ENCODE measurements at places on chromosomes 1 and 21.

DNA sequence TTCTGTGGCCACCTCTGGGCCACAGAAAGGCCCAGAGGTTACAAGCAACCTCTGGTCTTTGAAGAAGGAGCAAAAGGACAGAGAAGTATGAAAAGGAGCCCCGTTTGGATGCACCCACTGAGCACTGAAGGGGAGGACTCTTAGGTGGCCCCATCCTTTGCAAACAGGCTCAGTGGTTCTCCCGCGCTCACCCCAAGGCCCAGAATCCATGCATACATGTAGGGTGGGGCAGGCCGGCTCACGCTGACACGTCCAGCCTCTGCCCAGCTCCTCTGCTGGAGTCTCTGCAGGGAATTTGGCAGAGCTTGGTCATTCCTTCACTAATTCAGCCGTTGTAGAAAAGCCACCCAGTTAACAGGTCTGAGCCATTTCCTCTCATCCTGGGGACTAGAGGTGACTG is 61.3 kb upstream of the AJAP1 start:
- DNase-seq = no peak

DNA sequence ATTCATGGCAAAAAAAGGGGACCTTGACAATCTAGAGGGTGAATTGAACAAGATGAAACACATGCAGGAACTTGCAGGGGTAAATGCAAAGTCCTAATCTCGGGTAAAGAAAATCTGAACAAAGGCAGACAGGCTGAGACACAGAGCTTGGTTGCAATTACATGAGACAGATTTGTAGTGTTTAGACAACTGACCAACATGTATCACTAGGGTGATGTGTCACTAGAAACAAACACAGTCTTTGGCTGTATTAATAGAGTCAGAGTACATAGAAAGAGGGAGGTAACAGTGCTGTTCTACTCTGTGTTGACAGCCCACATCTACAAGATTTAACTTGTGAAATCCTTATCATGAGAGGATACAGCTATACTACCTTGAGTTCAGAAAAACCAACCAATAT is 78.1 kb upstream of the GRIK3 start:
- no peak for DNase-seq

DNA sequence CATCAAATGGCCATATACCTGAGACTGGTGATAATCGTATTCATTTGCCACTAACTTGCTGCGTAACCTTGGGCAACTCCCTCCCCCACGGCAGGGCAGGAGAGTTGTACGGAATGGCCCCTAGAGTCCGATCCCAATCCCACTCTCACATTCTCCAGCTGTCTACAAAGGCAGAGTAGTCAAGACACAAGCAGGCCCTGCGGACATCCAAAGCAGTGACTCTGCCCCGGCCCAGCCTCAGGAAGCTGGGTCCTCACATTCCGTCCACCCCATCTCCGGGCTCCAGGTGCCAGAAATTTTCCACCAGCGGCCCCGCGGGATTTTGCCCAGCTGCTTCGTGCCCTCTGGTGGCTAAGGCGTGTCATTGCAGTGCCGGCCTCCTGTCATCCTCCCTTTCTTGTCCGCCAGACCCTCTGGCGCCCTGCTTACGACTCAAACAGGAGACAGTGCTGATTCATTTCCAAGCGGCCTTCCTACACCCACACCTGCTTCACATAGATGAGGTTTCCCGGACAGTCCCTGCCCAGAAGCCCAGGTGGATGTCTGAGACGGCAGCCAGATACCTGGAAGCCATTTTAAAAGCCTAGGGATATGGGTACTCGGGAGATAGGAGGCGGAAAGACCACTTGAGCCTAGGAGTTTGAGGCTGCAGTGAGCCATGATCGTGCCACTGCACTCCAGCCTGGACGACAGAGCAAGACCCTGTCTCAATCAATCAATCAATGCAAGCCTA is 2.9 kb upstream of the S100A2 start:
- peak; percentile 82 for DNase-seq

DNA sequence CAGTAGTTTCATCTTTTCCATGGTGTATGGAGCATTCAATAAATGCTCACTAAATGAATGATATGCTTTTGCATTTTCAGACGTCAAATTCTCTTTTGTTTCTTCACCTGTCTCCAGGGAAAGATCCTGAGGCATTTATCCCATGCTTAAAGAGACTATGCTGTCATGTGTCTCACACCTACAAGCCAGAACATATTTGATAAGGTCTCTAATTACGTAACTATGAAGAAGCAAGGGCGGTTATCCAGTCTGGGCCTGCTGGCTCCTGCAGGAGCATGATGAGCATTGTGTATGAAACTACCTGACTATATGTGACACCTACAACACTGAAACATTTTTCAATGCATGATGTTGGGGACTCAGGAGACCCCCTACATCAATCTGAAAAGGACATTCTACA is 51.8 kb downstream of the FBXO42 start:
- no peak for DNase-seq

- no peak for DNase-seq
Measured at GRCh38 chr21:44761011-44761729, 40.5 kb downstream of the UBE2G2 start.

DNA sequence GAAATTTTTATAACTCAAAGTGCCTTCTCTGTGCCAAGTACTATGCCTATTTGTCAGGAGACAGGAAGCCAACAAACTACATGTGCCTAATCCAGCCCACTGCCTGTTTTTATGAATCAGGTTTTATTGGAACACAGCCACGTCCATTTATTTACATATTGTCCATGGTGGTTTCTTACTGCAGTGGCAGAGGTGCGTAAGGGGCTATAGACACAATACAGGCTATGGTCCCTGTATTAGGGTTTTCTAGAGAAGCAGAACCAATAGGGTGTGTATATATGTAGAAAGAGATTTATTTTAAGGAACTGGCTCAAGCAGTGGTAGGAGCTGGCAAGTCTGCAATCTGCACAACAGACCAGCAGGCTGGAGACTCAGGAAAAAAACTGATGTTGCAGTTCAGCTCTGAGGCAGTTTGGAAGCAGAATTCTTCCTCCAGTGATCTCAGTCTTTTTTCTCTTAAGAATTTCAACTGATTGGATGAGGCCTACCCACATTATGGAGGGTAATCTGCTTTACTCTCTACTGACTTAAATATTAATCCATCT is 15.4 kb downstream of the PPIE start:
- no peak for DNase-seq

DNA sequence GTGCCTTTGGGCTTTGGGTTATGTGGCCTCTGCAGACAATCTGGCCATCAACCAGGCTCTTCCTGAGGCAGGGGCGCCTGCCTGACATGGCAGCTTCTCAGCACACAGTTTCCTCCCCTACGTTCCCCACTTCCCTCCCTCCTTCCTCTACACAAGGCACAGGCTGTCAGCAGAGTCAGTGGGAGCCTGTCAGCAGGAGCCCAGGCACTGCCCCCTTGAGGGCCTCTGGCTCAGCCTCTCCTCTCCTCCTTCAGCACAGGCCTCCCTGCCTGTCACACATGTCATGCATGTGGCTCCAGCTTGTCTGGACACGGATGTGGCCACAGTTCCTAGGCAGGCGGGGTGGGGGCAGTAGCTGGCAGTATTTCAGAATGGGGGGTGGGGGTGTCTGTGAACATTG is 52.2 kb upstream of the ARTN start:
- DNase-seq = no peak

DNA sequence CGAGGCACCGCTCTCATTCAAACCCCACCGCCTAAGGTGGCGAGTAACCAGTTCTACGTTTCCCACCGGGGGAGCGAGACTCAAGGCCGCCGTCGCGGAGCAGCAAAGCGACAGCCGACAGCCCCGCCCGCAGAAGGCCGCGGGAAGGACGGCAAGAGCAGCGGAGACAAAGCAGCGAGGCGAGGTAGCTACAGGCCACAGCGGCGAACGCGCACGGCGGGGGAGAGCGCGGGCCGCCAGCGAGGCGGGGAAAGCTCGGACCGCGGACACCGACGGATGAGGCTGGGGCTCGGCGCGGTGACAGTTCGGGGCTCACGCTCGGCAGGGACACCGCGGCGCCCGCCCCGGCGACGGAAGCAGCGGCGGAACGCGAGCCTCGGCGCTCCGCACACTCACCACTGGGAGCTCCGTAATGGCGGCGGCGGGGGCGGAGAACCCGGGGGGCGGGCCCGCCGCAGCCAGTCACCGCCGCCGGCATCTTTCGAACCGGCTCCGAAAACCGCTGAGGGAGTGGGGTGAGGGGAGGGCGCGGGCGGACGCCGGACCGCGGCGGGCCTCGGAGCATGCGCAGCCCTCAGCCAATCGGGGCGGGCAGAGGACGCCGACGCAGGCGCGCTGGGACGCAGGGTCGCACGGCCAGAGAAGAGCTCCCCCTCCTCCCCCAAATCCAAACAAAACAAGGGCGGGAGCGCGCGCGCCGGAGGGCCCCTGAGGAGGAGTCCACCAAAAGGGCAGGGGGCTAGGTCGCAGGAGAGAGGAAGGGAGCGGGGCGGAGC is 666 bp downstream of the HP1BP3 start:
- peak; percentile 86 for DNase-seq

- DNase-seq = no peak
Measured at GRCh38 chr1:77649127-77649526, 33.3 kb downstream of the ZZZ3 start.

DNA sequence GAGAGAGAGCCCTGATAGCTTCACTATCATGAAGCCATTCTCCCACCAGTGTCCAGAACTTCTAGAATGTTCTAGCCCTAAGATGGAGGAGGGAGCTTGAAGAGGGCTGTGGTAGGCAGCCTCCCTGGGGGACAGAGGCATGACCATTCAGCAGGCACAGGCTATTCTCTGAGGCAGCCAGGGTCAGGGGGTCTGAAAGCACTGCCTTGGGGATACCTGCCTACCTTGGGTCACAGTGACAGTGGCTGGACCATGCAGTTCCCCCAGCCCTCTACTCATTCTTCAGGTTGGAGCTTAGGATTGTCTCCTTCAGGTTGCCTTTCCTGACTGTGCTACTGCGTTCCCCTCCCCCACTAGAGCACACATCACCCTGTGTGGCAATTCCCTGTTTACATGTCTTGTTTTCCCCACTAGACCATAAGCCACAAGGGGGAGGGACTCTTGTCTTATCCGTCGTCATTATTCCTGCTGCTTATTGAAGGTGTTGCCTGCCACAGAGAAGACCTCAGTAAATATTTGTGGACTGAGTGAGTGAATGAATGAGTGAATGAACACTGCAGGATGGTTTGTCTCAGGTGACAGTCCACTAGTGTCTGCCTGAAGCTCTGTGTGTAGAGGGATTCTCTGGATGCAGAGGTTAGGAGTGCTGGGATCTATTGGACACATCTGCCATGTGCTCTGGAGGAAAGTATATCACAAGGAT is 5.2 kb downstream of the ZDHHC18 start:
- no peak for DNase-seq

DNA sequence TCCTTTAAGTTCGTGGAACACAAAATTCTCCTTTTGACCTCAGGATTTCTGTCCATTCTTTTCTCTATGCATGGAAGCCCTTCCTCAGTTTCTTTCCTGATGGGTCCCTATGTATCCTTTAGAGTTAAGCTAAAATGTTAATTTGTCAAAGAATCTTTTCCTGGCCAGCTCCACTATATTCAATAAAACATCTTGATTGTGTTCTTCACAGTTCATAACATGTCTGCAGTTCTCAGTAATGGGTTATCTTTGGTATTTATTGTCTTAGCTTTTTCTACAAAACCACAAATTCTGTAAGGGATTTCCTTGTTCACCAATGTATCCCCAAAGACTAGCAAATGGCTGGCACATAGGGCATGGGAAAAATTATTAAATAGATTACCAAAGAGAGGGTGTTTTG is 998.5 kb downstream of the ADGRL2 start:
- no peak for DNase-seq

DNA sequence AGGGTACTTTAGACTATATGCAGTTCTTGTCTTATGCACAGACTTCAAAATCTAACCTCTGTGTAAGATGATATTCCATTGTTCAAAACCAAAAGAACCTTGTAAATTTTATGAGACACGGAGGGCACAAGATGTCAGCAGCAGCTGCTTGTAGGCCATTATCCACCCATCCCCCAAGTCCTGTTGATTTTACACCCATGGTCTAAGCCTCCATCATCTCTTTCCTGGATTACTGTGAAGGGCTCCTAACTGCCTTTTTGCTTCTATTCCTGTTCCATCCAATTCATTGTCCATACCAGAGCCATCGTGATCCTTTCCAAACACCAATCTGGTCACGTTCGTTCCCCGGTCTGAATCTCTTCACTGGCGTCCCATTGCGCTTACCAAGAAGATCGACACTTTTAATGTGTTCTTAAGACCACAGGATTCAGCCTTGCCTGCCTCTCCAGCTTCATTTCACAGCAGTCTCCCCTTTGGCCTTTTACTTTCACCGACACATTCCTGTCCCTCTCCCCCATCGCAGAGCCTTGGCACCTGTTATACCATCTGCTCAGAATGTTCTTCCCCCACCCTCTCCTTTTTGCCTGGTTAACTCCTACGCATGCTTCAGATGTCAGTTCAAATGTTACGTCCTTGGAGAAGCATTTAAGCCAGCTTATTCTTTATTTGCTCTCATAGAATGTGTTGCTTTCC is 107.3 kb upstream of the POU3F1 start:
- DNase-seq = no peak

DNA sequence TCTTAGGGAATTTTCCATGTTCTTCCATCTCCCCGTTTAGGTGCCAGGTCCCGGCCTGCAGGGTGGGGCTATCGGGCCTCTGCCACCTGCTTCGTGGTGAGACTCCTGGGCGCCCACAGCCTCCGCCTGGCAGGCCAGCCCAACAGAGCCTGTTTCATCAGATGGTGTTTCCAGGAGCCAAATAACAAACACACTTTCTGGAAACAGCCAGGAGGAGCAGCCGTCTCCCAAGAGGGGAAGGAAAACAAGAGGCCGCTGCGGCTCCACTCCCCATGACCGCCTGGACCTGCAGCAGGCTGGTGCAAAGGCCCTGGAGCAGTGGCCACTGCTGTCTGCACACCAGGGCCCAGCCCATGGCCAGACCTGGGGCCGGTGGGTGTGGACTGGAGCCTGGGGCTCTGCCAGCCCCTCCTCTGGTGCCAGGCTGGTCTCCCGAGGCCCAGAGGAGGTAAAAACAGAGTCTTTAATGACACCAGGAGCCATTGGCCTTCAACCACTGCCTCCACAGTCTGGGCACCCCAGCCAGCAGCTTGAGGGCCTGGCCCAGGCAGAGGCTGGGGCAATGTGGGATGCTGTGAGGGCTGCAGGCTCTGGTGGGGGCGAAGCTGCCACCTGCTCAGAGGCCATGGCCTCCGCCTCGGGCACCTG is 55.0 kb downstream of the SLX9 start:
- no peak for DNase-seq

DNA sequence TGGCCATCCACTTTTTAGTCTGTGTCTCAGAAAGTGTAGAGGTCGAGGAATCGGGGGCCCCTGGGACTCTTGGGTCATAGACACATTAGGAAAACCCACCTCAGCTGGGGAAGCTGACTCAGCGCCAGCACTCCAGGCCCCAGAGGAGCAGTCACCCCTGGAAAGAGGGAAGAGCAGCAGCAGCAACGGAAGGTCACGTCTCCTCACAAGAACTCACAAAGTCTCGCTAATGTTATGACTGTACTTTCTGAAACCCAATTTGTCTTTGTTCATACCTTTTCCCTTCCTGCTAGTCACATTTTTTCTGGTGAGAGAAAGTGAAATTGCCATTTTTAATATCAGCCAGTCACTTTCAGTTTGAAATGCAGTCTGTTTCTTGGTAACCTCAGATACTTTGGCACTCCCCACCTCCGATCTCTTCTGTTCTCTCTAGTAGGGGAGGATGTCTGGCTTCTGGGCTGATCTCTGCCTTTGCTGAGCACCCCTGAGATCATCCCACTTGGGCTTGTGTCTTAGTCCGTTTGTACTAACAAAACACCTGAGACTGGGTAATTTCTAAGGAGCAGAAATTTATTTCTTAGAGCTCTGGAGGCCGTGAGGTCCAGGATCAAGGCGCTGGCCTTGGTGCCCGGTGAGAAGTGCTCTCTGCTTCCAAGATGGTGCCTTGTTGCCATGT is 6.0 kb upstream of the NLRP3 start:
- DNase-seq = no peak

GRCh38 chr1:203084588-203085527 is 954 bp downstream of the MYOG start:
- no peak for DNase-seq
